Muscle of back (tissue), 13 donors: ENCODE measurements at places on chromosomes 1 and 21. TPM values are rescaled to one million over a fixed set of nuclear protein-coding genes. Genes with fewer than 3 reads are reported as not detected.

Gene ACTN2
- 1,801 TPM for polyA plus RNA-seq

DNA sequence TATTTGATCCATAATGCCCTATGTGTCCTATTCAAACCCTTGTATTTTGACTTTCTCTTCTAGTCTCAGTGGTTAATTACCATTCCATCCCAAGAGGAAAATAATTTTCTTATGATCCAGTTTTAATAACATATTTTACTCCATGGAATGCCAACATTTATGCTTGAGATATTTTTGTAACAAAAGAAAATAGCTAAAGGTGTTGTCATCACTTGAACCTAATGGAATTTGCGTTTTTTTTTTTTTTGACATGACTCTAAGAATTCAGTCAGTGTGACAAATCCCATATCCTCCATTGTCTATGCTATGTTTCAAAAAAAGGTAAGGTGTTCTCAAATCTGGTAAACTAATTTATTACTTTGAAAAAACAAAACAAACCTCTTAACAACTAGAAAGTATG, 324.1 kb upstream of the ADAMTS5 start:
- DNase-seq, result no peak

- peak; percentile 41 for DNase-seq
Measured at GRCh38 chr1:161131523-161132409, 701 bp downstream of the DEDD start.

Gene ROR1
- 13.1 TPM for polyA plus RNA-seq

- peak; percentile 43 for DNase-seq
Measured at GRCh38 chr1:179709841-179710329, 33.2 kb upstream of the FAM163A start.

DNA sequence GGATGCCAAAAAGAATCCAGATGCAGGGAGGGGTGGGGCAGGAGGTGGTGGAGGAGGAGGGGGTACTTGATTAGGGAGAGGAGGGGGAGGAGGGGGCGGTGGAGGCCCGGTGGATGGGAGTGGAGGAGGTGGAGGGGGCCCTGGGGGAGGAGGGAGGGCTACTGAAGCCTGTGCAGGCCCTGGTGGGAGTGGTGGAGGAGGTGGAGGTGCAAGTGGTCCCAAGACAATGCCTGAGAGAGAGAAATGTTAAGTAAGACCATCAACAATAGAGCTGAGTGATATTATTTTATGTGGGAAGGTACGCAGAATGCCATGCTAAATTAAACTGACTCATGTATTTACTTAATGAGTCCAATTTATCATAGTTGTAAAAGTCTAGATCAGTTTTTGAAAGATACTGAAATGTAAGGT, 86.8 kb upstream of the LBR start:
- DNase-seq, result no peak

Gene PDPN
- 28.1 TPM for polyA plus RNA-seq

GRCh38 chr1:109133815-109134214, 19.9 kb downstream of the ELAPOR1 start:
- peak; percentile 13 for DNase-seq

- DNase-seq, result no peak
Measured at GRCh38 chr1:93992190-93992589, 83.0 kb upstream of the GCLM start.

DNA sequence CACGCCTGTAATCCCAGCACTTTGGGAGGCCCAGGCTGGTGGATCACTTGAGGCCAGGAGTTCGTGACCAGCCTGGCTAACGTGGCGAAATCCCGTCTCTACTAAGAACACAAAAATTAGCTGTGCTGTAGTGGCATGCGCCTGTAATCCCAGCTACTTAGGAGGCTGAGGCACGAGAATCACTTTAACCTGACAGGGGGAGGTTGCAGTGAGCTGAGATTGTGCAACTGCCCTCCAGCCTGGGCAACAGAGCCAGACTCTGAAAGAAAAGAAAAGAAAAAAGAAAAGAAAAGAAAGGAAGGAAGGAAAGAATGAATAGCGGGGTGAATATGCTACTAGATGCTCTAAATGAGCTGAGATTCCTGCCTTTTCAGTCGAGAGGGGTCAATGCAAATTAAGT, 7.1 kb downstream of the GFI1 start:
- DNase-seq, result no peak

GRCh38 chr1:68144856-68145255, 87.5 kb downstream of the WLS start:
- no peak for DNase-seq

- no peak for DNase-seq
Measured at GRCh38 chr21:35142036-35142815, 93.1 kb upstream of the RUNX1 start.

GRCh38 chr1:185837711-185838110, 103.5 kb downstream of the HMCN1 start:
- DNase-seq, result no peak

- peak; percentile 56 for DNase-seq
Measured at GRCh38 chr1:13749543-13750341, 49.8 kb downstream of the PRDM2 start.

Gene OR2G6
- not detected for polyA plus RNA-seq

GRCh38 chr1:33336580-33336979, 15.7 kb upstream of the A3GALT2 start:
- DNase-seq, result no peak

Gene TMCC2
- polyA plus RNA-seq, result 8.3 TPM

DNA sequence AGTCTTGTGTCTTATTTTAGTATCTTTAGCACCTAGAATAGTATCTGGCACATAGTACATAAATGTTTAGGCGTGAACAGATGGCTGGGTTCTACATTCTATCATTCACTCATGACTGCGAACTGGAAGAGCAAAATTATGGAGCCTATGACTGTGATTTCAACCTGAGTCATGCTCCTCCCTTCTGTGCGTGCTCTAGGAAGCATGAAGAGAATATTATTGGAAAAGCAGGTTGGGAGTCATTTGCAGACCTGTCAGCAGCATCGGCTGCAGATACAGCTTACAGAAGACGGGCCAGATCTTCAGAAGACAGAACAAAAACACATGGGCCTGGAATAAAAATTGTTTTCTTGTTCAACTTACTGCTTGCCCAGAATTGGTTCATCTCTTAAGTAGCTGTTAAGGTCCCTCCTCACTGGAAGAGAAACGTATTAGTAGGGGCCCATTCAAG, 344.0 kb upstream of the USP24 start:
- no peak for DNase-seq

DNA sequence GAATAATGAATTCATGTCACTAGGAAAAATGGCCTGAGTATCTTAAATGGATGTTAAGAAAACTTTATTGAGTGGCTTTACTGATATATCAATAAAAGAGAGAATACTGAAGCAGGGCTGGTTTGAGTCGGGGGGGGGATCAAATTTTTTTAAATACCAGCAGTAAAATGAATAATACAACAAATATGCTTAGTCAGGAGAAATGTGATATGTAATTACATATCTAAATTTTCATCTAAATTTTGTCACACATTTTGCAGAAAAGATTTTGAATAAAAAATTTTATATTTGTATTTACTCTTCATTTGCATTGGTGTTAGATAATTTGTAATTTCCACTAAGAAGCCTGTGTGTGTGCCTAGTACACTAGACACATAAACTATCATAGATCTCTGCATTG, 2300.2 kb downstream of the MRPL39 start:
- DNase-seq, result no peak

GRCh38 chr1:70966018-70966638, 81.5 kb downstream of the PTGER3 start:
- no peak for DNase-seq

GRCh38 chr1:1189111-1189510, 15.4 kb downstream of the TTLL10 start:
- DNase-seq, result no peak

GRCh38 chr1:203324105-203325025, 19.0 kb downstream of the BTG2 start:
- DNase-seq, result no peak

DNA sequence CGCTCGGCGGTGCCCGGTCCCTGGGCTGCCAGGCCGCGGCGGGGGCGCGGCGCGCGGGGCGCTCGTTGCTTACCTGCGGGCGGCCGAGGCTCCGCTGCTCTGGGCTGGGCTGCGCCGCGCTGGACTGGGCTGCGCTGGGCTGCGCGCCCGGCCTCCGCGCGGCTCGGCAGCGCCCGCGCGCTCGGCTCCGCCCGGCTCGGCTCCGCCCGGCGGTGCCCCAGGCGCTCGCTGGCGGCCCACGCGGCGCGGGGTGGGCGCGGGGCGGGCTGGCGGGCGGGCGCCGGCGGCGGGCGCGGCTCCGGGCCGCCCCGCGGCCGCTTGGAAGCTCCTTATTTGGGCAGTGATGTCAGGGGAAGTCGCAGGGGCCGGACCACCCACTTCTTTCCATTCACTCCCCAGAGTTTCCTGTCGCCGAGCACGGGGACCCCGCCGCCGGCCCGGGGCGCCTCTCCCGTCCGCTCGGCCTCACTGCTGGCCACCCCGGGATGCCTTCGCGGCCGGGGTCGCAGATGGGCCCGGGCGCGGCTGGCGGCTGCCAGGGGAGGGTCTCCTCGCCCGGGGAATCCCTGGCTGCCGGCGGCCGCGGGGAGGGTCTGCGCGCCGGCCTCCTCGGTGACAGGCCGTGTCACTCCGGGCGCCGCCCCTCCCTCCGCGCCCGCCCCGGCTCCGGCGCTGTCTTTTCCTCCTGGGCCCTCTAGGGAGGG, 177.7 kb upstream of the EDN2 start:
- peak; percentile 79 for DNase-seq

DNA sequence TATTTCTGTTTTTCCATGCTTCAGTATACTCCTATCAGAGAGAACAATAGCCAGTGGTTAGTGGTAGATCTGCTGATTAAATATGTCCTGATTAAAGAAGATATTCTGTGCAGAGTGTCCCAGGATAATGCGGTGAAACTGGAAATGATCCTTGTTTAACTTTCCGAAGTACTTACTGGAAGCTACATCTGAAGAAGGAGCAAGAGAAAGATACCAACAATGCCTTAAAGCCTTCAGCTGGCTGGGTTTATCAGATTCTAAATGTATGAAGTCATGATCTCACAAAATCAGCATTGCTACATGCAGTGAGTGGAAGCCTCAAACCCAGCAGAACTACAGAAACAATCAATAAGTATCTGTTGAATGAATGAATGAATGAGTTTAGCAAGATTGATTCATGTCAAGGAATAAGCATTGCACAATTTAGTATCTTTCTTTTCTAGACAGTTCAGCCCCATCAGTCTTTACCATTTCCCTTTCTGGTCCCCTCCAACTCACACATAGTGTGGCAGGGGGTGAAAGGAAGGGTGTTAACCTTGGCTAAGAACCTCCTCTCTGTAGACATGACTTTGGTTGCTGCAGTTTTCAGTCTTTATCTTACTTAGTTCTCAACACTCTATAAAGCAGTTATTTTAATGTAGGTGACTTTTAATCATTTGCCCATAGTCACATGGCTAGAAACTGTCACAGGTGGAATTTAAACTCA, 24.7 kb upstream of the DNASE2B start:
- peak; percentile 20 for DNase-seq

DNA sequence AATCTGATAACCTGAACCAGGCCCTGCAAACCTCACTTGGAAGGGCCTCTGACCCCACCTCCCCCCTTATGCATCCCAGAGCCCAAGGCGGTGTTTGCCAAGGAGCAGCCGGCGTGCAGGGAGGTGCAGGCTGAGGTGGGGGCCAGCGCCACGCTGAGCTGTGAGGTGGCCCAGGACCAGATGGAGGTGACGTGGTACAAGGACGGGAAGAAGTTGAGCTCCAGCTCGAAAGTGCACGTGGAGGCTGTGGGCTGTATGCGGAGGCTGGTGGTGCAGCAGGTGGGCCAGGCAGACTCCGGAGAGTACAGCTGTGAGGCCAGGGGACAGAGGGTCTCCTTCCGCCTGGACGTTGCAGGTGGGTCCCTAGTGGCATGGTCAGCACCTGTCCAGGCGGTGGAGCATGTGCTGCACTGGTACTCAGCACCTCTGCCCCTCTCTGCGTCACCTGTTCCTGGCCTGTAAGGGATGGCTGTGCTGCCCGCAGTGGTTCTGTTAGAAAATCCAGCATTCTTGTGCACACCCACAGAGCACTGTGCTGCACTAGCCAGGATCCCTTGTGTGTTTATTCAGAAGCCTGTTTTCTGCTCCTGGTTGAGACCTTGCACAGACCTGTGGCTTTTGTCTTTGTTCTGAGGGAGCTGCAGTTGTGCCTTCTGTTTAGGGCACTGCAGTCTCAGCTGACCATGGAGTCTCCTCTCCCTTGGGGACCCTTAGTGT, 11.6 kb downstream of the OBSCN start:
- DNase-seq, result no peak

DNA sequence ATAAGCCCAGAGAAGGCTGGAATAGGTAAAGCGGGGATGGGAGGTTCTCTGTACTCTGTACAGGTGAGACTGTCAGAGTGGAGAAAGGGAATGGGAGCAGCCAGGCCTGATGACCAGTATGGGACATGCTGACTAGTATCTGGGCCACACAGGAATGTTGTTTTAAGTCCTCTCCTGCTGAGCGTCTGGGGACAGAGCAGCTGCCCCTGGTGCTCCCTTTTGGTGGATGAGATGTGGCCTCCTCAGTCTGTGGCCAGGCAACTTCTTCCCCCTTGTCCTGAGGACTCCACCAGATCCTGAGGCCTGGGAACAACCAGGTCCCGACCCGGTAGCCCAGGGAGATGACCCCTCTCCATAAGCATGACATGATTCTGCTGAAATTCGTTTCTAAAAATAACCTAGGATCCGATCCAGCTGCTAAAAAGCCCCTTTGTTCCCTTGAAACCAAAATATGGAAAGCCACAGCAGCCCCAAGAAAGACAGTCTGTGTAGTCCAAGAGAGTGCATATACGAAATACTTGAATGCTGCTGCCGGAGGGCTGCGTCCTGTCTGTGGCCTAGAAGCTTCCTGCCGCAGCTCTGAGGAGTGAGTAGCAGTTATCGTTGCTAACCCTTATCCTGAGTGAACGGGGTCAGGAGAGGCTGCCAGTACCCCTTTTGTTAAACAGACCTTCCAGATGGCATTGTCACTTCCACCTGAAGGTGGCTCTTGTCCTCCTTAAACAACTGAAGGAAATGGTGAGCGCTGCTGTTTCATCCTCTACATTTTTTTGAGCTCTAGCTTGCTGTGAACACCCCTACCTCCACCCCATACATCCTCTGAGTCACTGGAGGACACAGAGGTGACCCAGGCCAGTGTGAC, 47.1 kb downstream of the ATP2B4 start:
- peak; percentile 79 for DNase-seq

Gene DESI2
- 48.3 TPM for polyA plus RNA-seq

GRCh38 chr1:11052839-11053757, 6.1 kb upstream of the MASP2 start:
- peak; percentile 59 for DNase-seq

Gene OR14K1
- not detected for polyA plus RNA-seq

- DNase-seq, result no peak
Measured at GRCh38 chr1:222539951-222540597, 7.8 kb downstream of the HHIPL2 start.

Gene PSRC1
- polyA plus RNA-seq, result 10.7 TPM
